ENCODE measurements at places on chromosomes 1 and 21. TPM values are rescaled to one million over a fixed set of nuclear protein-coding genes. Genes with fewer than 3 reads are reported as not detected.

- DNase-seq, result no peak
Observed at GRCh38 chr1:78229344-78229743, 183.6 kb downstream of the GIPC2 start.

DNA sequence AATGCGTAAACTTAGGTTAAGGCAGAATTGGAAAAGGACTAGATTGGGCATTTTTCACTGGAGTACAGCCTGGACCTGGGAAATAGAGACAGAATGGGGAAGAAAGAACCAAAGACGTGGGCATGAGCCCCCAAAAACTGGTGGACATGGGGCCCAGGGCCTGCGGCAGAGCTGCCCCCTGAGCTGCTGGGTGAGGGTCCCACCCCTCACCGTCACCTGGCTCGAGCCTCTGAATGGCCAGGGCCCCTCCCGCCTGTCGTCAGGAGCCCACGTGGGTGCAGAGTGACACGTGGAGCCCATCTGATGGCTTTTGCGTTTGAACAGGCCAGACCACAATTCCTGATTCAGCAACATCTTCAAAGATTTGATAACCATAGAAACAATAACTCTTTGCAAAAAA, 360.9 kb upstream of the VAMP3 start:
- DNase-seq, result no peak

DNA sequence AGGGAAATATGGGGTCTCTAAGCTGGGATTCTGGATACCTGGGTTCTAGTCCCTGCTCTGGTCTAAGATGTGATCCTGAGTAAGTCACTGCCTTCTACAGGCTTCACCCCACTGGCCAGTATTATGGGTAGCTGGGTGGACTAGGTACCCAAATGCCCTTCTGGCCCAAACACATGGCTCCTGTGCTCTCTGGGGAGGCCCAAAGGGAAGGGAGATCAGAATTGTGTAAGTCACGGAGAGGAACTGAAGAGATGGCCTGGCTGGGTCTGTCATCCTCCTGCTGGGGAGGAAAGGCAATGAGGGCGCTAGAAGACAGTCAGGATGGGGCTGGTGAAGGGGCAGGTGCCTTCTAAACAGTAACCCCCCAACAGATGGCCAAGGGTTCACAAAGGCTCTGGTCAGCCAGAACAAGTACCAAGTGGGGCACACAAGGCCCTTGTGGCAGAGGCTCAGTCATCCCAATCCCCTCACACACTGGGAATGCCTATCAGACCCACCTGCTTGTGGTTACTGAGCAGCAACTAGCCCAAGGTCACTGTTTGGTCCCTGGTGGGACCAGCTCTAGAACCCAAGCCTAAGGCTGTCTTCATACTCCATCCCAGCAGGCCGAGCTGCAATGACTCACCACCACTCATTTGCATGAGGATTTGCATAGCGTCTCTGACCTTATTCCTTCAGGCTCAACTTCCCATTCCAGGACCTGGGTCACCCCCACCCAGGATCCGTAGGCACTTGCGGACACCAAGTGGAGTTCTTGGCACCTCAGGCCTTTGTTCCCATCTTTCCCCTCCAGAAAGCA, 9.2 kb downstream of the MEF2D start:
- DNase-seq, result no peak

Gene GPA33
- total RNA-seq, result not detected

DNA sequence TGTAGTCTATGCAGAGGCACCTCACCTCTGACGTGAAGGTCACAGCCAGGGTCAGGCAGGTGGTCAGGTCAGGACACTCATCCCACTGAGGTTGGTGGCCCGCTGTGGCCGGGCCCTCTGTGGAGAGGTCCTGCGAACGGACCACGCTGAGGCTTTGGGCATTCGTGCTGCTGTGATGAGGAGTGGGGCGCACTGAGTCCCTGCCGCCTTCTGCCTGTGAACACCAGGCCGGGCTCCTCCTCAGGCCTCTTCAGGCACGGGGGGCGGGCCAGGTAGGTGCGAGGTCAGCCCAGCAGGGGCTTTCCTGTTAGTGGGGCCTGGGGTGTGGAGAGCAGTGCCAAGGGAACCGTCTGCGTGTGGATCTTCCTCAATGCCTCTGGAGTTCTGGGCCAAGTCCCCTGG, 39.0 kb downstream of the COQ8A start:
- no peak for DNase-seq

DNA sequence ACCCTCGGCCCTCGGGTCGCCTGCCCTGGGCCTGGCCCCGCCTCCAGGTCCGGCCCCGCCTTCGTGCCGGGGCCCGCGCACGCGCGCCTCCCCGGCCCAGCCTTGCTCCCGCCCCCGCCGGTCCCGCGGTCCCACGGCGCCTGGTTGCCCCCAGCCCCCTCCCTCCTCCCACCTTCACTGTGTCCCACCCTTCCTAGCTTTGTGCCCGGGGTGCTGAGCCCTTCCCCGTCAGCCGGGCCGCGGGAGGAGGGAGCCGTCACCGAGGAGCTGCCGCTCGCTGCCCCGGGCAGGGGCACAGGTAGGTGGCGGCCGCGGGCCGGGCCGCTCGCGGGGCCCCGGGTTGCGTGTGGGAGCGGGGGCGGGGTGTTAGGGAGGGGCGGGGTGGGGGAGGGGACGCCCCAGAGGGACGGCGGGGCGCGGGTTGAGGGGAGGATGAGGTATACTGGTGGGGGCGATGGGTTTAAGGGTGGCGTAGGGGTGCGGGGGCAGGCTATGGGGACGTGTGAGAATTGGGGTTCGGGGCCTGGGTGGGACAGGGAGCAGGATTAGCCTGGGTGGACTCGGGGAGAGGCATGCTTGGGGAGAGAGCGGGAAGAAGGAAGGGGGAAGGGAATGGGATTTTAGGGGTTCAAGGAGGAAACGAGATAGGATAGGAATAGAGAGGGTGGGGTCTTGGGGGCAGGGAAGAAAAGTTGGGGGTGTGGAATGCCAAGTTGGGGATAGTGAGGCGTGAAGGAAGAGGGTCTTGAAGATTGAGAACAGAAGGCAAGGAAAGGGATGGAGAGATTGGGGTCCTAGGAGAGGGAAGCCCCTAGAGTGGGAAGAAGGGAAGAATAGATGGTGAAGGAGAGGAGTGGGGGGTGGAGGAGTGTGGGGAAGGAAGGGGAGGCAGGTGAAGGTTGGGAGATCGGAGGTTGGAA, at the start of gene LRRC42:
Gene LRRC42, plus strand, starts transcription at position 99 of the 920 bp plus-strand sequence. CDS start 5,650 bp downstream, outside the sequence.
- DNase-seq, result no peak

DNA sequence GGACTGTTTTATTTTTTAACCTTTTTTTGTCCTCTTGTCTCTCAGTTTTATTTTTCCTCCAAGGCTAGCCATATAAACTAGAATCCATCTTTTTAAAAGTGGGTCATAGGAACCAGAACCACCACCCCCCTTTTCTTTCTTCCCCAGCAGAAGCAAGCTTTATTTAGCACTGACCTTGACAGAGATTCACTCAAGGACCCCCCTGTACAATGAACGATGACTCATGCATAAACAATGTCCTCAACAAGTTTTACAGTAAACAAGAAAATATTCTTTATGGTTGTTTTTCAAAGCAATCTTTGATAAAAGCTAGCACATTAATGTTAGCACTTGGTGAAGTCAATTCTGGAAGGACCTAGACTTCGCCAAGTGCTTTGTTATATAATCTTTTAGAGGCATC, 14.1 kb downstream of the PKN2 start:
- DNase-seq, result no peak

Gene TRIM67
- 0.39 TPM for total RNA-seq

- DNase-seq, result no peak
Observed at GRCh38 chr1:223727541-223727940, 15.2 kb downstream of the CAPN2 start.

GRCh38 chr1:169601096-169601881, 15.0 kb upstream of the F5 start:
- no peak for DNase-seq

DNA sequence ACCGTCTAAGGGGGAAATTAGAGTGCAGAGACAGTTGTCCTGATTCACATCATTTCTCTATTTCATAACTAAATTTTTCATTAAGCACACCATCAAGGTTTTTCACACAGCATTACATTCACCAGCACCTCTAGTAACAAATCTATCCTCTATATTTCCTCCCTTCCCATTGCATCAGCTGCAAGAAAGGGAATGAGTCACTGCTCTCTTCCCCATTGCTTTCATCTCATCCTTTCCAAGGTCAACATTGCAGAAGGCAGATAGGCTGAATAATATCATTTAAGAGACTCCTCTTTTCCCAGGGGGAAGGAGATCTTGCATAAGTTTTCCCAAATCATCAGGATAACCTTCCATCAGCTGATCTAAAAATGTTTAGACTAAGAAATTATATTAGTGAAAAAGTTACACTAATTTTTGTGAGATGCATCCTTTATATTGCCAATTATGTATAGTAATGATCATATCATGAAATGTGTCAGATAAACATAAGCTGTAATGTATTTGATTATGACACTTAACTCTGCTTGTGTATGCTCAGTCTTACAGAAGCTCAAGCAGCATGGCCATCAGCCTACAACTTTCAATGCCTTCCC, 4.3 kb downstream of the INTS7 start:
- DNase-seq, result no peak

- DNase-seq, result no peak
Observed at GRCh38 chr1:171468120-171468750, 17.1 kb upstream of the PRRC2C start.

DNA sequence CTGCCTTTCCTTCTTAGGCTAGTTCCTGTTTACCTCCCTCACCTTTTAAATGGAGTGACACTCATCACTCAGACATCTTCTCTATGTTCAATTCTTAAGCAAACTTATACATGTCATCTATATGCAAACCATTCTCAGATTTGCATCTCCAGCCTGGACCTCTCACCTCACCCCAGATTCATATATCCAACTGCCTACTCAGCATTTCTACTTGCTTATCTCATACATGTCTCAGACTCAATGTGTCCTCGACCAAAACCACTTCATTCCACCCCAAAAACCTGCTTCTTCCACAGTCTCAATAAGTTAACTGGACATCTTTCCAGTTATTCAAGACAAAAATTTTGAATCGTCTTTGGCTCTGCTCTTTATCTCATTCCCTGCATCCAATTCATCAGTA, 62.6 kb downstream of the ERICH3 start:
- no peak for DNase-seq

DNA sequence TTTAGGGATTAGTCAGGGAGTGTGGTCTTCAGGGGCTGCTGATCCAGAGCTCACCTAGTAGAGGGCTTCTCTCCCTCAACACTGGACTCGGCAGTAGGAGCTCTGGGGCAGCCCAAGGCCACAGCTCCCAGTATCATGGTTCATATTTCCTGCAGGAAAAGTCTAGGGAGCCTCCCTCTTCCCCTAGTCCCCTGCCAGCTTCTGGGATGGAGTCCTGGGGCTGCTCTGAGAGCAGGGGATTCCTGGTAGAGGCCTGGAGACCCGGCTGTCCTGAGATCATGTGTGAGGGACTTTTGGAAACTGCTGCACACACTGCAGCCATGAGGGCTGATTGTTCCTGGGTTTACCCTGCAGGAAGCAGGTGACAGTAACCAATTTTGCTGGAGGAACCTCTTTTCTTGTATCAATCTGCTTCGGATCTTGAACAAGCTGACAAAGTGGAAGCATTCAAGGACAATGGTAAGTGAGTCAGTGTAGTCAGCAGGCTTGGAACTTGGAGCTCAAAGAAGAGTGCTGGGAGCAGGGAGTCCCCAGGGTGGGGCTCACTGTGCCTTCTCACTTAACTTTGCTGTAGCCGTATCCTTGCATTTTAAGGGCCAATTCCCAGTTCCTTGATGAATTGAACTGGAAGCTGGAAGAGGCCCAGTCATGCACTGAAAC, 16.3 kb downstream of the STRIP1 start:
- DNase-seq, result no peak

Gene TLR5
- 3.5 TPM for total RNA-seq

- no peak for DNase-seq
Observed at GRCh38 chr1:93980320-93981273, 71.4 kb upstream of the GCLM start.

DNA sequence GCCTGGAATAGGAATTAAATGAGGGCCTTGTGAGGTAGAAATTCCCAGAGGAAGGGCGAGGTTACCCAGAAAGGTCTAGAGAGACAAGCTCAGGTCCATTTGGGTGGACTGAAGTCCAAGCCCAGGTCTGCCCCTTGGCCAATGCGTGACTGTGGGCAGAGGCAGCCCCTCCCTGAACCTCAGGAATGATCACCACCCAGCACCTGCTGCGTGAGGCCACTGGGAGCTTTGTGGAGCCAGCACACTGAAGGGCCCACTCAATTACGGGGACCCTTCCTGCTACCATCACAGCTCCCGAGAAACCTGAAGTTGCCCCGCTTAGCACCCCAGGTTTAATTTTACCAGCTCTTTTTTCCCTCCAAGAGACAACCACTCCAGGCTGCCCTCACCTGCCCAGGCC, 6.5 kb upstream of the MATN1 start:
- DNase-seq, result no peak

Gene FBLIM1
- total RNA-seq, result 29.0 TPM

- no peak for DNase-seq
Observed at GRCh38 chr1:119914071-119914470, 17.8 kb upstream of the ADAM30 start.

Gene PRAMEF12
- total RNA-seq, result not detected

- DNase-seq, result no peak
Observed at GRCh38 chr1:52328615-52329014, 37.4 kb downstream of the CC2D1B start.

DNA sequence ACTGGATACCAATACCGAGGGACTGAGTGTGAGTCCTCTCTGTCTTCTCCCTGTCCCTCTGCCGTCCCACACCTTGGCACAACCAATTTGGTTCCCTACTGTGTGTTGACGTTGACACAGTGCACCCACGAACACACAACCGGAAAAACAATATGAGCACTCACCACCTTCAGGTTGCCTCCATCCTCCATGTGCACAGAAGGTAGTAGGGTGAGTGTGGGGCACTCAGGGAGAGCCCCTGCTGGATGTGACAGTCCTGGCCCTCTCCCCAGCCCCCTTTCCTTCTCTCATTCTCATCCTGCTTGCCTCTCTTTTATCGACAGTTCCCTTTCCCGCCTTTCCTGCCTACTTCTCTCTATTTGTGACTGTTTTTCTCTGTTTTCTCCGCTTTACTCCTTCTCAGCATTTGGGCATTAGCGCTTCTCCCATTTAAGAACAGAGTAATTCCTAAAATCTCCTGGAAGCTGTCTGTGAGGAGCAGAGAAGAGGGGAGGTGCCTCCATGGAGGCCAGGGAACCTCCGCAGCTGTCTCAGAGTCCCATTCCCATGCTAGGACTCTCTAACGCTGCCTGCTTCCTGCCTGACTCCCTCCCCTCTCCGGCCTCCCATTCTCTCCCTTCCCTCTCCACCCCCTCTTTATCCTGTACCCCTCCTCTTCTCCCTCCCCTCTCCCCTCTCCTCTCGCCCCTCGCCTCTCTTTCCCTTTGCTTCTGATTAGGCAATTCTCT, 16.4 kb downstream of the CADM3 start:
- no peak for DNase-seq

All from adrenal gland (tissue), 19 donors.